ENCODE measurements at places on chromosomes 2 and 18. TPM values are rescaled to one million over a fixed set of nuclear protein-coding genes. Genes with fewer than 3 reads are reported as not detected.

DNA sequence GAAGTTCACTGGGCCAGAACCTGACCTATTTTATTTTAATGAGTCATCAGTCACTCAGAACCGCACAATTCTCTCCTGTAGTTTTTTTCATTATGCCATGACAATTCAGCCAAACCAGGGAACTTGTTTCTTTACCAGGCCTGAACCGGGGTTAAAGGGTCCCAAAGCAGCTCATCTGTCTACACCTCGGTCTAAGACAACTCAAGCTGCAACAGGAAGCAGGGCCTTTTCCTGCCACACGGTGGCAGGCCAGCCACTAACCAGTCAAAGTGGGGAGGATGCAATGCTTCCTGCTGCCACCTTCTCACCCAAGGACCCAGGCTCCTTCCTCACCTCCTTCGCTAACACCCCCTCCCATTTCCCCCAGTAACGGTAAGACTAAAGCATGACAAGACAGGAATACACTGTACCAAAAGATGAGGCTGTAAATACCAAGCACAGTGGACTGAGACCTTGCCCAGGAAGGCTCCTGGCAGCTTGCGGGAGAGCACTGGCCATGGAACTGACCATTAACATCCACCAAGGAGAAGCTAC is 56.7 kb upstream of the ACKR3 start:
- peaks cover 12% of the 10 kb centered on the region for H3K4me1 ChIP-seq
- peak; percentile 53 for DNase-seq
- no peak overlapping the region for H3K4me3 ChIP-seq
- H3K27ac ChIP-seq = no peak overlapping the region
- H3K36me3 ChIP-seq = no peaks in the 10 kb centered on the region

DNA sequence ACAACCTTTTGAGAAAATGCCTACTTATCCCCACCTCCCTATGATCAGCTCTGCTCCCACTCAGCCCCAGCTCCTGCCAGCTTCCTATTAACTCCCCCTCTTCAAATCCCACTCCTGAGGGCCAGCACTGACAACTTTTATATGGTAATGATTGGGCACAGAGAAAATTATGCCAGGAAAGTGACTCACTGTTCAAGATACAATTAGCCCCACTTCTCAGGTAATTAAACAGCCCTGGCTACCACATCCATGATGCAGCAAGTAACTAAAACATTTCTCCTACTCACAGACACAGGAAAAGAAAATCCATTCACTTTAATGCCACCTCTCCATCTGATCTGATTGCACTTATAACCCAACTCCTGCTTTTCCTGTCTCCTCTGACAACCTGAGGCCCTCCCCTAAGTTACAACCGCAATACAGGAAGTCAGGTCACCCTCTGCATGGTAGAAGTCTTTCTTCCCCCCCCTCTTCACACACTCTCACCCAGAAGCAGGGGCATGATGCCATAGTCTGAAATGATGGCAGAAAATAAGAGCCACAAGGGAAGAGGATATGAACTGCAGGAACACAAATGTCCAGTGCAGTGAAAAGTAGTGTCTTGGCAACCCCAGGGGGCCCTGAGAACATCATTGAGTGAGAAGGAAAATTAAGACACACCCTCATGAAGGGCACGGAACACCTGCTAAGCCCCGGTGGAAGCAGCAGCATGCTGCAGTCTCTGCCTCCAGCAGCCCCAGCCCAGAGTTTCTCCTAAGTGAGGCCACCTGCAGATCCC is 54.4 kb downstream of the STK39 start:
- DNase-seq = no peak
- H3K4me3 ChIP-seq = no peak overlapping the region
- H3K27me3 ChIP-seq = no peaks in the 10 kb centered on the region
- H3K36me3 ChIP-seq = no peaks in the 10 kb centered on the region
- no peak overlapping the region for H3K27ac ChIP-seq

GRCh38 chr2:74953796-74954499 is 4.5 kb upstream of the POLE4 start:
- H3K4me1 ChIP-seq = peaks cover 4% of the 10 kb centered on the region
- DNase-seq = no peak
- no peaks in the 10 kb centered on the region for H3K27me3 ChIP-seq
- H3K27ac ChIP-seq = no peak overlapping the region

DNA sequence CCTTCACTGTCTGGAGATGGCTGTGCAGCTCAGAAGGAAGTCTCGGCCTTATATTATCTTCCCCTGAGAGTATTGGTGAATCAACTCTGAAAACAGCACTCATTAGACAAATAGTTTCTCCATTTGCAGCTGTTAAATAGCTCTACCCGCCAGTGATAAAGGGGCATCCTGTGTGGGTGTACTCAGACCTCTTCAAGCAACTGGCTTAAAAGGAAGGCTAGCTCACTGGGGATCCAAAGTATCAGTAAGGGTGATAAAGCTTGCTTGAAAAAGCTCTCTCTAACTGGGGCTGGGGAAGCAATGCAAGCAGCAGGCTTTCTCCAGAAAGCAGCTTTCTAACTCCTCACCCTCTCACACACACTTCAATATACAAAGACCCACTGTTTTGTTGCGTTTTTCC is 64.9 kb upstream of the PSMD14 start:
- peaks cover 4% of the 10 kb centered on the region for H3K4me1 ChIP-seq
- no peak for DNase-seq
- H3K27me3 ChIP-seq = peaks cover 17% of the 10 kb centered on the region
- no peaks in the 10 kb centered on the region for H3K36me3 ChIP-seq

Gene DUSP19
- total RNA-seq = 11.4 TPM

Gene IHH
- total RNA-seq = not detected

DNA sequence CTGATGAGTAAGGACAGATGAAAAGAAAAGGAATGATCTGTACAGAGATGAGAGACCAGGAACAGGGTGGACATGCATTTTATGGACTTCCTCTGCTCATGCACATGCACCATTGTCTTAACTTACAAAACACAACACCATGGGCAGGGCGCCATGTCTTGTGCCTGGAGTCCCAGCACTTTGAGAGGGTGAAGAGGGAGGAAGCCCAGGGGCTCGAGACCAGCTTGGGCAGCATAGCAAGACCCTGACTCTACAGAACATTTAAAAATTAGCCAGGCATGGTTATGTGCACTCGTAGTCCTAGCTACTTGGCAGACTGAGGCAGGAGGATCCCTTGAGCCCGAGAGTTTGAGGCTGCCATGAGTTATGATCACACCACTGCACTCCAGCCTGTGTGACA is 86.9 kb downstream of the ZFP36L2 start:
- H3K4me3 ChIP-seq = no peak overlapping the region
- peaks cover 38% of the 10 kb centered on the region for H3K4me1 ChIP-seq
- no peak for DNase-seq
- no peaks in the 10 kb centered on the region for H3K36me3 ChIP-seq
- H3K27ac ChIP-seq = peak overlapping the region; percentile 68
- H3K27me3 ChIP-seq = no peaks in the 10 kb centered on the region

Data from left ventricle myocardium inferior (tissue), 1 donor.